Globus pallidus (tissue), 1 donor: ENCODE measurements at places on chromosomes 4 and X.

DNA sequence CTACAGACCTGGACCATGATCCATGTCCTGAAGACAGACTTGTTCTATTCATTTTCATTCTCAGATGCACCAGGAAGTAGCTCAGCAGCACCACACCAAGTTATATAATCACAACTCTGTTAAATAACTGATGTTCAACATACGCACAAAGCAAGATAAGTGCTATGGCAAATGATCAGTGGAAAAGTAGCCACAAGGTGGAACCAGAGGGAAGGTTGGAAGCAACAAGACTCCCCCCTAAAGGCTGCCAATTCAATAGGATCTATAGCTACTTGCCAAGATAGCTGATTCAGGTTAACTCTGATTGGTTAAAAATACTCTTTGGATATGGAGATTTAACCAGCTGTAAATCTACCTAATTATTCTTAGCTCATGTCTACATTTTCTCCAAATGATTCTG, 23.7 kb upstream of the FAM47B start:
- no peak for DNase-seq

DNA sequence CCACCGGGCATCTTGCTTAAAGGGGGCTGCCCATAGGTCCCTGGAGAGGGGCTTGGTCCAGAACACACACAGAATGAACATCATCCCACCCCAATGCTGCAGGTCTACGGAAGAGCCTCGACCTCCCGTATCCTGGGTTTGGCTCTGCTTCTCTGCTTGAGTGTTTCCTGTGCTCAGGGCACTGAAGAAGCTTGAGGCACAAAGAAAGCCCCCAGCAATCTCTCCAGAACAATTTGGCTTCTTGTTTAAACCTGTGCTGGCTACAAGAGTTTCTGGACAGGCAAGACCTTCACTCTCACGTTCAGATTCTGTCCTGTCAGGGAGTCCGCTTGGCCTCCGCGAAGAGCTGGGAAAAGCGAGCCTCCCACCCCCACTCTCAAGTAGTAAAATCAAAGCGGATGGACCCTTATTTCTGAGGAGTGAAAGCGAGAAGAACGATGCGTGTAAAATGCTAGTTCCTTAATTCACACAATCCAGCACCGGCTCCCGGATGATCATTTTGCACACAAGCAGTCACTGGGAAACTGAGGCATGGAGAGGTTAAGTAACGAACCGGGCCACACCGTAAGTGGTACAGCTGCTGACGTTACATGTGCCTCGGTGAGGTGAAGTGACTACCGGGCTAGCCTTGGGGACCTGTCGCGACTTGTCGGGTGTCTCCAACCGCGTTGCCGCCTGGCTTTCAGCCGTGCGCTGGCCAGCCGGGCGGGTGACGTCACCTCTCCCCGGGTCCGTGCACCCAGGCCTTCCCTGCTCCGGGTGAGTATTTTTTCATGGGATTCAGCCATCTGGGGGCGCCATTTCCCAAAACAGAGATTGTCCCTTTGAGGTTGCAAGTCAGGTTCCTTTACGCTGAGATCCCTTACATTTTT, 3.1 kb upstream of the SFRP2 start:
- DNase-seq = peak; percentile 25

DNA sequence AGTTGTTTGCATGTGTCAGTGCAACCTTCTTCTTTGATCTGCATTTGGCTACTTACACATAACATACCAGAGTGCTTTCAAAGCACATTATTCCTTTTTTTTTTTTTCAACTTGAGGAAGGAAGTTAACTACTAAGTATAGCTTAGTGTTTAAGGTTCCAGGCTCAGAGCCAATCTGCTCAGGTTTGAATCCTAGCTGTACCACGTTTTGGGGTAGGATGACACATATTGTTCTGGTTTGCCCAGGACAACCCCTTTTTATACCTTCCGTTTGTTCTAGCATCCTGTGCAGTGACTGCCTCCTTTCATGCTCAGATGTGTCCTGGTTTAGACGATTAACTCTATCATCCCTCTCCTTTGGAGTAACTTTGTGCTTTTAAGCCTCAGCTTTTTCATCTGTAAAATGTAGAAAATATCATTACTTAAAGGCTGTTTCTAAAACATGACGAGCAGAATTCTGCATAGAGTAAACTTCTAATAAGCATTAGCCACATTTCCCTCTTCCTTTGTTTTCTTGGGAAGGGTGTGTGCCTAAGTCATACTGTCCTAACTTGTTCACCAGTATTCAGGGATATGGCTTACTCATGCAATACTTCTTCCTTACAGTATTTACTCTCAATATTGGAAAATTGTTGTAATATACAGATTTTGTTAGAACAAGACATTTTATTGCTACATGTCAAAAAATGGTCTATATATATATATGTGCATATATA, 281.3 kb downstream of the C4orf33 start:
- DNase-seq = no peak

DNA sequence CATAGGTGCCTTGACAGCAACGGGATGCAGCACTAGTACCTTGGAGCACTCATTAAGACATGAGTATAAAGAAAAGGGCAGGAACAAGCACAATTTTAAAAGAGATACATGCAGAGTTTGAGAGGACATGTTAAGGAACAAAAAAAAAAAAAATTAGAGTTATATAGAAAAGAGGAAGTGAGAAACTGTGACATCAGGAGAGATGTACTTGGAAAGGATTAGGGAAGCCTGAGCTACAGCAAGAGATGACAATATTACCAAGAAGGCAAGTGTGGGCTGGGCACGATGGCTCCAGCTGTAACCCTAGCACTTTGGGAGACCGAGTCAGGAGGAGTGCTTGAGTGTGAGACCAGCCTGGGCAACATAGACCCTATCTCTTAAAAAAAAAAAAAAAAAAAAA, 37.4 kb downstream of the GPR143 start:
- DNase-seq = no peak

GRCh38 chrX:46029777-46030176, 515.4 kb downstream of the ZNF674 start:
- no peak for DNase-seq

- DNase-seq = no peak
These were observed 279.8 kb upstream of the BOD1L1 start for GRCh38 chr4:13907255-13907751.

- DNase-seq = no peak
These were observed 241.1 kb upstream of the TET2 start for GRCh38 chr4:104905546-104905945.

DNA sequence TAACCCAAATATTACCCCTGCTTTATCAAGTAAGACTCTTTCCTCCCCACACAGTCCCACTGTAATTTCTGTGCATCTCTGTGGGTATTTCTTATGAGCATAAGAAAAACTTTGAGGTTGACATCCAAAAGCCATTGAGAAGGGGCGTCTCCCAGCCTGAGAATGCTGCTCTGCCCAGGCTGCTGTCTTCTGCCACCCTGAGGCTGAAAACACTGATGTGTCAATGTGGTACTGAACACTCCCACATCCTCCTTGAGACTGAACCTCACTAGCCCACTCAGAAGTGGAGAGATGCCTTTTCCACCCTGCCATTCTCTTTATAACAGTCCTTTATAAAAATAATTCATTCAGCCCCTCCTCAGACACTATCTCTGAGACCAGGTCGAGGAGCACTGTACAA, 120.8 kb downstream of the SMIM20 start:
- no peak for DNase-seq

GRCh38 chr4:153243468-153243867, 39.2 kb downstream of the TRIM2 start:
- DNase-seq = no peak

GRCh38 chr4:48653217-48654014, 126.7 kb downstream of the FRYL start:
- DNase-seq = peak; percentile 91

DNA sequence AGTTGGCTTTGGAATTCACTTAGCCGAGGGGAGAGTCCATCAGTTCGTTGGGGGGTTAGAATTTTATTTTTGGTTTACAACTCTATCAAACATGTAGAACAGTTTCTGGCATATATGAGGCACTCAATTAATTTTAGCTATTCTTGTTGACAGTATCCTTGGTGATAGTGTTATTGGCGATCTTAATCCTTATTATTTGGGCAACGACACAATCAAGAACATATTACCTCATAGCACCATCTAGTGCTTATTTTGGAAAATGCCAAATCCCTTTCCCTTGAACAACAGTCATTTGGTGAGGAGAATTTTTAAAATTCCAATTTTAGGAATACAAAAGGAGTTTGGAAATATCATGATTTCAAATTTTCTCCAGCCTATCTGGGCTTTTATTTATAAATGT, 17.9 kb upstream of the PGRMC1 start:
- DNase-seq = no peak

GRCh38 chrX:119871599-119872395, at the start of the genes NDUFA1 and RNF113A:
Gene NDUFA1, plus strand, starts transcription at chrX:119871832. Its CDS starts 80 bp downstream, at chrX:119871912.
Gene RNF113A, minus strand, starts transcription at chrX:119871733. Its CDS starts 120 bp downstream, at chrX:119871613.
- peak; percentile 79 for DNase-seq

DNA sequence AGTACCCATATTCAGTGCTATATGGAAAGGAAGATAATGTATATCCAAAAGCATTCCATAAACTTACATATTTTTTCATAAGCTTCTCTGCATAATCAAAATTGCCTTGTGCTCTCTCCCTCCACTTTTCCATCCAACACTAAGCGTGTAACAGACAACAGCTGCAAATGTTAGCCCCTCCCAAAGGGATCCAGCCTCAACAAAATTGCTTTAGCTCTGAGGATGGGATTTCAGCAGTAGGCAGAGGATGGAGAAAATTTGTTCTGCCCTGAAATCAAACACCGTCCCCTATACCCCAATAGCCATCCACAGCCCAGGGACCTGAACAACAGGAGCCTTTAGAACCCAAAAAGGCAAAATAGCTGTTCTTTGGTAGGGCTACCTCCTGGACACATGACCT, 28.8 kb upstream of the FGF13 start:
- no peak for DNase-seq

GRCh38 chrX:149060921-149061320, 444.2 kb downstream of the IDS start:
- no peak for DNase-seq

DNA sequence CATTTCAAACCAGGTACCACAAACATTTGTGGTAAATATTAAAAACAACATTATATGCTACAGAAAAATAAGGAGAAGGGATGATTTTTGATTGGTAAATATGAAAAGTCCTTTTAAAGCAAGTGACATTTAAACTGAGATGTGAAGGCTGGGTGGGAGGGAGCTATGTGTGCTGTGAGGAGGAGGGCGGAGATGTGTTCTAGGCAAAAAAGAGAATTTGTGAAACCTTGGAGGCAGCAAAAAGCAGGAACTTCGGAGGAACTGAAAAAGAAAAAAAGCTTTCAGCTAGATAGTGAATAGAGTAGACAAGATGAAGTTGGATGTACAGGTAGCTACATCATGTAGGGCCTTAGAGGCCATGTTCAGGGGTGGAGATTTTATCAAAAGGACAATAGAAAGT, 10.1 kb upstream of the ARAP2 start:
- DNase-seq = no peak

- DNase-seq = no peak
These were observed 60.9 kb upstream of the HS3ST1 start for GRCh38 chr4:11489453-11490083.

- DNase-seq = no peak
These were observed 48.0 kb downstream of the CXCL8 start for GRCh38 chr4:73788411-73788810.

DNA sequence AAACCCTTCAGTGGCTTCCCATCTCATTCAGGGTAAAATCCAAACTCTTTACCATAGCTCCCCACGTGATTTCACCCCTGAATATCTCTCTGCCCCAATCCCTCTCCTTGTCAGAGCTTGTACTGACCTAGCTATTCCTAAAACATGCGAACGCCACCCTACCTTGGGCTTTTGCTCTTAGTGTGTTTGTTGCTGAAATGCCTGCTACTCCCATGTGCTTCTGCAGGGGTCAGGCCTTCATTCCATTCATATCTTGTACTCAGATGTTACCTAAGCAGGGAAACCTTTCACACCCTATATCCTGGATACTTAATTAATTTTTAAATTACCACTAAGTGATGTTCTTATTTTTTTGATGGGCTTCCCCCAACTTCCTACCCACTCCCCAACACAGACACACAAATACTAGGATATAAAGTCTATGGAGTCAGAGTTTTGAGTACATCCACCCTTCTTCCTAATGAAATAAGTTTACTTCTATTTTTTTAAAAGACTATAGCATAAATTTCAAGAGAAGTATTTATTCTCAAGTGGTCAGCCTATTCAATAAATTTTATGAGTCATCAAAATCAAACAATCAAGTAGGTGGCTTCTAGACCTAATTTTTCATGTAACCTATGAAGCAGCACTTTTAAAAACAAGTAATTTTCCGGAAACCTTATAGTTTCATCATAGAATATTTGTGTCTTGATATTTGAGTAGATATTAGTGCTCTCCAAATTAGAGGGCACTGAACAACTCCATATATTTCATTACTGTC, 189.4 kb downstream of the RAPGEF2 start:
- no peak for DNase-seq

- no peak for DNase-seq
These were observed 1465.7 kb upstream of the DIAPH2 start for GRCh38 chrX:95218976-95219375.

DNA sequence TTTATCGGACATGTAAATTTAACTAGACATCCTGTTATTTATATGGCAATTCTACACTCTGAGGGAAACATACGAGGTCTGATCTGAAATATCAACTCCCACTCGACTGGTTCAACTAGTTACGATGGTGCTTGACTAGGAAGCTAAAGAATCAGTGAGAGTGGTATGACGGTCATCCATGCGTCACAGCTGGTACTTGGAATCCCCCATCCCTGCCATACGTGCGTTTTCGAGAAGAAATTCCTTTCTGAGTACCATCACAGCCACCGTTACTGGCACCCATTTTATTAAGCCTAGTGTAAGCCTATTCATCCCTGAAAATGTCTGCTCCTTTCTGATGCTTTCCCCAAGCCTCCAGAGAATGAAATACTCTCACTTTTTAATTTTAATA, 695 bp upstream of the PIGA start:
- DNase-seq = peak; percentile 26

- no peak for DNase-seq
These were observed 292.1 kb upstream of the ANKRD50 start for GRCh38 chr4:125004676-125005075.

DNA sequence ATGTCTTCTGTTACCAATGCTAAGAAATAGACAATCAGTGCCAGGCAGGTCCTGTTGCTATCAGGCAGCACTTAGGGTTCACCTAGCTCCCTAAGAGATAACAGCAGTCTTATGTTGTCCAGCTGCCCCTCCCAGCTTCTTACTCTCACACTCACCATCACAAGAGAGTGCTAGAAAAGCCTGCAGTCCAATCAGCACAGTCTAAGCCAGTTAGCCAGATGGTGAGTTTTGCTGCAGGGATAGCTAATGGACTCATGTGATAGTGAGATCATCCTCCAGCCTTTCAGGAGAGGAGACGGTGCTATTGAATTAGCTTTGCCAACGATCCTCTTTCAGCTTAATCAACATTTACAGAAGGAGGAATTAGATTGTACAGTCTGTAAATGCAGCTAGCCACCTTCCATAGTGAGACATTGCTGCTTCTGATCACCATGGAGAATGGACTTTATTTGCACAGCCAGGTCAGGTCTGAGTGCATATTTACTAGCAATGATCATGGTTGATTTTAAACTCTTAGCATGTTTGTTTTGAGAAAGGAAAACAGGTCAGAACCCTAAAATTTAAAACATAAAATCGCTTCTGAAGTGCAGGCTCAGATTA, 438.3 kb downstream of the CENPC start:
- DNase-seq = no peak

GRCh38 chr4:106312997-106313522, 2.9 kb downstream of the TBCK start:
- no peak for DNase-seq

GRCh38 chr4:162010362-162010761, 153.4 kb downstream of the FSTL5 start:
- DNase-seq = no peak
